CD4-positive, CD25-positive, alpha-beta regulatory T cell (primary cell): ENCODE measurements at places on chromosomes 5 and 9.

DNA sequence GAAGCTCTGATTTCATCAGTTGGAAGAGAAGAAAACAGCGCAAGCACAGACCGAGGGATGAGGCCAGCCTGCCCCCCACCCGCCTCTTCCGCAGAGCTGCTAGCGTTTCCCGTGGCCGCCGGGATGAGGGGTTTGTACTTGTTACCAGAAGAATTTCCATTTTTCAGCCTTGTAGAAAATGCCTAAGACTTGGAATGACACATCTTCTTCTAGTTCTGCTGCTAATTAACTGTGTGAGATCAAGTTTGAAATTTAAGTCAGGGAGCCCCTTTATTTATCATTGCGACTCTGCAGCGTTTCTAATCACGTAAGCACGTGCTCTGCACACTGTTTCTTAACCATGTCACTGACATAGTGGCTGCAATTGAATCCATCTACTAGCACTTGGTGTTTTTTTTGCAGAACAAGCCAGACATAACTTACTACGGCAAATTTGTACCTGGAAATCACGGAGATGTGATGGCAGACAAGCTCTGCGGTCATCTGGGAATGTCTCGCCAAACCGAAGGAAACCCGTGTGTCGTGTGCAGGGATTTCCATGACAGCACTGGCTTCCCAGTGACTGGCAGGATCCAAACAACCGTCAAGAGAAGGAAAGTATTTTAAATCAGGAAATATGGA lies 41.8 kb upstream of the ROR2 start:
- no peak overlapping the region for H3K27ac ChIP-seq
- no peak overlapping the region for H3K4me3 ChIP-seq
- peaks cover 3% of the 10 kb centered on the region for H3K27me3 ChIP-seq
- H3K4me1 ChIP-seq, result no peaks in the 10 kb centered on the region
- no peak for DNase-seq
- H3K36me3 ChIP-seq, result no peaks in the 10 kb centered on the region

GRCh38 chr5:54795284-54795683 lies 190.1 kb downstream of the ESM1 start:
- no peak overlapping the region for H3K4me3 ChIP-seq
- no peaks in the 10 kb centered on the region for H3K4me1 ChIP-seq
- H3K36me3 ChIP-seq, result no peaks in the 10 kb centered on the region

DNA sequence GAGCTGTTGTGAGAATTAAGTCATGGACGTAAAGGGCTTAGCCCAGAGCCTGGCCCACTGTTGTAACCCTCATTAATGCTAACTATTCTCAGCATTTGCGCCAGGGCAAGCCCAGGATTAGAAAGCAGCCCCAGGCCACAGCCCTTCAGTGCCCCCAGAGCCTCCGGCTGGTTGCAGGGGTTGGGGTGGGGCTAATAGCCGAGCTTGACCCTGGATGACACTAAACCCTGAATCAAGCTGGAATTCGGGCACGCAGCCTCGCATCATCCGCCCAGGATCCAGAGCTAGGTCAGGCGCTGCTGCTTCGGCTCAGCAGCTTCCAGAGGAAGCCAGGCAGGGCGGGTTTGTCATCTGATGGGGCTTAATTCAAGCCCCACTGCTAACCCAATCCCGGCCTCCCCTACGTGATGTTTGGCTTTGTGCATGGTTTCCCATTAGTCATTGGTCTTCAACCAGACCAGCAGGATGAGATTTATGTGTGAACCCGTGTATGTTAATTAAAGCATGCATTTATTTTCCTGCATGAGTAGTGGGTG lies 1.2 kb upstream of the MEGF9 start:
- H3K36me3 ChIP-seq, result no peaks in the 10 kb centered on the region
- DNase-seq, result no peak
- H3K4me1 ChIP-seq, result peaks cover 35% of the 10 kb centered on the region
- H3K27ac ChIP-seq, result no peak overlapping the region
- H3K4me3 ChIP-seq, result peak overlapping the region; percentile 53

DNA sequence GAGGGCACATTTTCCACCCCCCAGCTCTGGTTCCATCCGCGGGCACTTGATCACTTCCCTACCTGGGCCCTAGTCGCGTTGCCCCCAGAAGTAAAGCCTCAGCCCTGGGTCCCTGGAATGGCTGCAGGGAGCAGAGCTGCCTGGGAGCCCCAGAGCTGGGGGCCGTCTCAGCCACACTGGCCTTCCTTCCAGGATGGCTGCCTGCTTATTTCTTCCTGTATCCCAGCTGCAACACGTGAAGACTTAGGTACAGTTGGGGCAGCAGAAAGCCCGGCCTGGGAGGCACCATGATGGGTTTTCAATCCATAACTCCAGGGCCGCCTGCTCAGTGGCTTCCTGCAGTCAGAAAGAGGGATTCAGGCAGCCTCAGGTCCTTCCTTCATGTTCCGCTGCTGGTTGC lies 232.3 kb downstream of the IRX2 start:
- no peaks in the 10 kb centered on the region for H3K27me3 ChIP-seq
- H3K4me1 ChIP-seq, result no peaks in the 10 kb centered on the region
- no peaks in the 10 kb centered on the region for H3K36me3 ChIP-seq
- DNase-seq, result no peak
- H3K4me3 ChIP-seq, result no peak overlapping the region
- H3K27ac ChIP-seq, result no peak overlapping the region

- peaks cover 2% of the 10 kb centered on the region for H3K27me3 ChIP-seq
- H3K4me1 ChIP-seq, result no peaks in the 10 kb centered on the region
- H3K4me3 ChIP-seq, result no peak overlapping the region
These were observed 90.3 kb upstream of the PTPN3 start for GRCh38 chr9:109588415-109588814.
